ENCODE measurements at places on chromosomes 11 and 22.

- DNase-seq, result no peak
Measured at GRCh38 chr11:120185706-120186455, 25.0 kb upstream of the OAF start.

DNA sequence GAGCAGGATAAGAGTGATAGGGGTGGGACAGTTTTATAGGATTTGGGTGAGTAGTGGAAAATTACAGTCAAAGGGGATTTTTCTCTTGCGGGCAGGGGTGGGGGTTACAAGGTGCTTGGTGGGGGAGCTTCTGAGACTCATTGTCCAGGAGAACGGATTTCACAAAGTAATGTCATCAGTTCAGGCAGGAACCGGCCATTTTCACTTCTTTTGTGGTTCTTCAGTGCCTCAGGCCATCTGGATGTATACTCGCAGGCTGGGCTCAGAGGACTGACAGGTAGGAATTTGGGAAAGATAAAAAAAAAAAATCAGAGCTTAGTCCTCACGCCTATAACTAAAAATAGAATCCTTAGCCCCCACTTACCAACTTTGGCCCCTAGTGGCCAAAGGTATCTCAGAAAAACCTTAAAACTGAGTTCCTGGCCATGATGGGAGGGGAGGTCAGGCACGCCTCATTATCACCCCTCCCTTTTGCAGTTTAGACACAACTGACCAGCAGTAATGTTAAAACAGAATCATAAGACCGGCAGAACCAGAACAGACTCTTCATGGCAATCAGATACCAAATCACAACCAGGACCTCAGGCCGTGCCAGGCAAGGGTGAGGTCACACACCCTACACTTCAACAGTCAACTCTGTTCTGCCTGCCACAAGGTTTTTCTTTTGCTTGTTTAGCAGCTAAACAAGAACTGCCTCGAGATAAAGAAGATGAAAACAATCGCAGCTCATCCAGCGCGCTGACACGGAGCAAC lies 8.9 kb upstream of the APOBEC3G start:
- DNase-seq, result no peak

DNA sequence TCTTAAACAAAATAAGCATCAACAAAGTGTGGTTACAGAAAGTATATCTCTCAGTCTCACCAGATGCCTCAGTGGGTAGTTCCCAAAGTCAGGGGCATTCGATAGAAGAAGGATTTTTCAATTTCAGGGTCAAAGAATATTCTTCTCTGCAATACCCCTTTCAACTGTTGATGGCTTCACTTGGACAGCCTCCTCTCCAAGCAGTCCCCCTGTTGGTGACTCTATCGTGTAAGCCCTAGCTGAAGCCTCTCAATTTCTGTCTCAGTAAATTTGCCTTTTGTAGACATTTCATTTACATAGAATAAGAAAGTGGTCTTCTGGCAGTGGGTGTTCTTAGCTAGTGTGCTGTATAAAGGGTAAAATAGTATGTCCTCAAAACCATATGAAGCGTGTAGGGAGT lies 11.3 kb upstream of the CCDC83 start:
- DNase-seq, result no peak

- DNase-seq, result no peak
Measured at GRCh38 chr11:91350931-91351330, 873.7 kb upstream of the FAT3 start.

DNA sequence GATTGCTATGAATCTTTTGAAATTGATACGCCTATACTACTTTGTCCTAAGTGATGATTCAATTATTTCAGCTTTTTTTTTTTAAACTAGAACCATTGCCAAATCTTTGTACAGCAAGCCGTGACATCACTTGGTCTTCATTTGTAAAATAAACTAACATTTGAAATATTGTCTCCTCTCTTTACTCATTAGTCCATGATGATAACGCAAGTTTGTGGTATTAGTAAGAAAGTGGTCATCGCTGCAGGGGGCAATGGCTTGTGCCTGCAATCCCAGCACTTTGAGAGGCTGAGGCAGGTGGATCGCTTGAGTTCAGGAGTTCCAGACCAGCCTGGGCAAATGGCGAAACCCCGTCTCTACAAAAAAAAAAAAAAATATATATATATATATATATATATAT lies 12.9 kb upstream of the ARHGAP42 start:
- DNase-seq, result no peak

- DNase-seq, result no peak
Measured at GRCh38 chr22:38172832-38173640, 8.6 kb downstream of the PLA2G6 start.

GRCh38 chr11:12539572-12539971 lies 134.6 kb upstream of the TEAD1 start:
- DNase-seq, result peak; percentile 85

Measured in GM04503 (cell line).